ENCODE measurements at places on chromosomes 7 and 10.

GRCh38 chr7:133025056-133025455 lies 56.8 kb downstream of the CHCHD3 start:
- no peaks in the 10 kb centered on the region for H3K4me1 ChIP-seq
- H3K4me3 ChIP-seq, result no peak overlapping the region
- H3K36me3 ChIP-seq, result no peaks in the 10 kb centered on the region
- DNase-seq, result no peak
- H3K27ac ChIP-seq, result no peak overlapping the region

GRCh38 chr10:125768219-125768855 lies 7.3 kb downstream of the MMP21 start:
- no peaks in the 10 kb centered on the region for H3K4me1 ChIP-seq
- no peak for DNase-seq
- no peaks in the 10 kb centered on the region for H3K27me3 ChIP-seq
- H3K4me3 ChIP-seq, result no peak overlapping the region
- H3K27ac ChIP-seq, result no peak overlapping the region
- no peaks in the 10 kb centered on the region for H3K36me3 ChIP-seq

DNA sequence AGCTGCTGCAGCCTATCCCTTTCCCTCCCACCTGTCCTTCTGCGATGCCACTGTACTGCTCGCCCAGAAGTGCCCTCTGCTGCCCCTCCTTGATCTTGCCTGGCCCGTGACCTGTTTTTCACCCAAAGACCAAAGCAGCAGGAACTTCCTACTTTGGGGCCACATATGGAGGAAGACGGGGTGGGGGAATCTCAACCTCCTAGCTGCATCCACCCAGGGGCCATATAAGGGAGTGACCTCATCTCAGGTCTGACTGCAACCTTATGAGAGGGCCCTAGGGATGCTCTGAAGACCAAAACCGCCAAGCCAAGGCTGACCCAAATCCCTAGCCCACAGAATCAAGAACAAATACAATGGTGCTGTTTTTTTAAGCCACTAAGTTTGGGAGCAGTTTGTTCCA lies 15.7 kb downstream of the PRKCQ start:
- no peaks in the 10 kb centered on the region for H3K36me3 ChIP-seq
- H3K4me3 ChIP-seq, result no peak overlapping the region
- no peaks in the 10 kb centered on the region for H3K4me1 ChIP-seq
- H3K27ac ChIP-seq, result no peak overlapping the region
- no peak for DNase-seq
- no peaks in the 10 kb centered on the region for H3K27me3 ChIP-seq

GRCh38 chr7:69620063-69620462 lies 21.8 kb downstream of the AUTS2 start:
- no peaks in the 10 kb centered on the region for H3K36me3 ChIP-seq
- peaks cover 5% of the 10 kb centered on the region for H3K4me1 ChIP-seq
- no peak for DNase-seq
- H3K27me3 ChIP-seq, result no peaks in the 10 kb centered on the region
- H3K4me3 ChIP-seq, result no peak overlapping the region

- no peaks in the 10 kb centered on the region for H3K27me3 ChIP-seq
- H3K36me3 ChIP-seq, result no peaks in the 10 kb centered on the region
- H3K4me3 ChIP-seq, result no peak overlapping the region
- H3K4me1 ChIP-seq, result no peaks in the 10 kb centered on the region
- no peak overlapping the region for H3K27ac ChIP-seq
- no peak for DNase-seq
These were observed 78.4 kb downstream of the PDE1C start for GRCh38 chr7:31991846-31992245.

DNA sequence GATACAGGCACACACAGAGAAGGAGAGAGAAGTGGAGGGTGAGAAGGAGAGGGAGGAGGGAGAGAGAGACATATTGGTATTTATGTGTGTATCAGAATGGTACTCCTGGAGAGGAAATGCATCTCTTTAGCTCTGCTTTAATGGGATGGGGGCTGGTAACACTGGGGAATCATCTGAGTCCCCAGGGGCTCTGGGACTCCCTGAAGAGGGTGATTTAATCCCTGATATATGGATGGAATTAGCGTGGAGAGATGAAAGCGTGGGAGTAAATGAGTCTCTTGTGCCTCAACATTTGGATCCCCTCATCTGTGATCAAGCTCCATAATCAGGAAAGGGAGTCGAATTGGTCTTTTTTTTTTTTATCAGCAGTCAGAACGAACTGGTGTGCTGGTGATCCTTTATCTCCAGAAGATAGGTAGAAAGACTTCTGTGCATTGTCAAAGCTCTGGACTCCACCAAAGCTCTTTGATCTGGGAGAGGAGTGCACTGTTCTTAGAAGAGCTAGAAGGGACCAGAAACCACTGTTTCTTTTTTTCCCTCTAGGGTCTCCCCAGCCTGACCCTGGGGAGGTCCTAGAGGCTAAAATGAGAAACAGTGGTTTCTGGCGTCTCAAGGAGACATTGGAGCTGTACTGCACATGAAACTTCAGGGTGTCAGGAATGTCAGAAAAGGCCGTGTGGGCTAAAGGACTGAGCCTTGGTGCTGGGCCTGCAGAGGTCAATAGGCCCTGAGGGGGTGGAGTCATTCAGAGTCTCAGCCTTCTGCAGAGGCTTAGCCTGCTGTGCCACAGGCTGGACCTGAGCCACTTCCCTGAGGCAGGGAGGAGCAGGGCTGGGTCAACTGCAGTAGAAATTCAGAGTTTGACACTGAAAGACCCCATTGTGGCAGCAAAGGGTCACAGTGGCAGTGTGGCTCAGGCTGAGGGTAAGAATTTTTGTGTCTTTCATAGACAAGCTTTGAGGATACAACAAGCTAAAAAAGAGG lies 234.4 kb upstream of the SLC26A5 start:
- no peaks in the 10 kb centered on the region for H3K36me3 ChIP-seq
- no peaks in the 10 kb centered on the region for H3K4me1 ChIP-seq
- H3K4me3 ChIP-seq, result no peak overlapping the region
- H3K27me3 ChIP-seq, result no peaks in the 10 kb centered on the region
- no peak for DNase-seq

GRCh38 chr7:13908667-13909397 lies 80.6 kb downstream of the ETV1 start:
- DNase-seq, result no peak
- no peaks in the 10 kb centered on the region for H3K27me3 ChIP-seq
- H3K4me1 ChIP-seq, result no peaks in the 10 kb centered on the region
- no peak overlapping the region for H3K27ac ChIP-seq
- no peaks in the 10 kb centered on the region for H3K36me3 ChIP-seq

DNA sequence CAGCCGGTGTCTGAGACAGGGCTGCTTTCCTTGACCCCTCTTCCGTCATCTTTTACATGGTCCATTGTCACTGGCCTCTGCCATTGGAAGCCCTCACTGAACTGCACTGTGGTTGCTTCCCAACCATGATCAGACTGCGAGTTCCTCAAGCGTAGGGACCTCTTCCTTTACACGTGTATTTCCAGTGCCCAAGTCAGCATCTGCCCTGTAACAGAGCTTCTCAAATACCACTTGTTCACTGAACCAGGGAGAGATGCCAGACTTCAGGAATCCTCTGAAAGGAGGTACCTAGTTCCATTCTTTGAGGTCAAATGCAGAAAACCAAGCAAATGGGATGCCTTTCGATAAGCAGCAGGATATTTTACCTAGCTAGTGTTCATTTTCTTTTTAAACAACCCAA lies 145.1 kb downstream of the NRP1 start:
- H3K27me3 ChIP-seq, result no peaks in the 10 kb centered on the region
- no peak for DNase-seq
- H3K4me3 ChIP-seq, result no peak overlapping the region
- no peaks in the 10 kb centered on the region for H3K36me3 ChIP-seq

DNA sequence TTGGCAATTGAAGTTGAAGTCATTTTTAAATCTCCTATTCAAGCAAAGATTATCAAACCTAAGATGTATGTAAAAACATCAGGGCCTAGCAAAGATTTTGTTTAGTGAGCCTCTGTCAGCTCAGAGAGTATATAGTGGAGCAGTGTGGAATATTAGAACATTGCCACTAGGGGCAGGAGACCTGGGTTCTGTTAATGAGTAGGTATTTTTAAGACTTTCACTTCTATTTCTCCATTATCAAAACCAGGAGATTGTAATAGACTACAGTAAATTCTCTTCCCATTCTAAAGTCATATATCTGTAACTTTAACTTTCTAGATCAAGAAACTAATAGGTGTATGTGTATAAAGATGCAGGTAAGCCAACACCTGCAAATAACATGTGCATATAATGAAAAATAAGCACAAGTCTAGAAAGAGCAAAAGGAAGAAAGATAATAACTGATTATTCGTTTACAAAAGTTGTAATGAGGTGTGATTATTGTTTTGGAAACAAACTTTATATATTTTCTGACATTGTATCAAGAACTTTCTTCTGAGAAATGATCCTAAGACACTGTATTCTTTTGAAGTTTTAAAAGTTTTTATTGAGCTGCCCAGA lies 64.4 kb downstream of the KCND2 start:
- H3K36me3 ChIP-seq, result no peaks in the 10 kb centered on the region
- H3K27ac ChIP-seq, result no peak overlapping the region
- no peaks in the 10 kb centered on the region for H3K4me1 ChIP-seq
- H3K4me3 ChIP-seq, result no peak overlapping the region
- no peak for DNase-seq

GRCh38 chr7:41788556-41788955 lies 85.7 kb upstream of the INHBA start:
- no peaks in the 10 kb centered on the region for H3K36me3 ChIP-seq
- DNase-seq, result no peak
- H3K27me3 ChIP-seq, result no peaks in the 10 kb centered on the region
- no peaks in the 10 kb centered on the region for H3K4me1 ChIP-seq

All from transverse colon (tissue), 4 donors.